ENCODE measurements at places on chromosomes 16 and 17.

GRCh38 chr17:62675260-62675659, 47.8 kb downstream of the MRC2 start:
- no peak for DNase-seq

GRCh38 chr16:78749745-78750268, 650.4 kb downstream of the WWOX start:
- no peak for DNase-seq

DNA sequence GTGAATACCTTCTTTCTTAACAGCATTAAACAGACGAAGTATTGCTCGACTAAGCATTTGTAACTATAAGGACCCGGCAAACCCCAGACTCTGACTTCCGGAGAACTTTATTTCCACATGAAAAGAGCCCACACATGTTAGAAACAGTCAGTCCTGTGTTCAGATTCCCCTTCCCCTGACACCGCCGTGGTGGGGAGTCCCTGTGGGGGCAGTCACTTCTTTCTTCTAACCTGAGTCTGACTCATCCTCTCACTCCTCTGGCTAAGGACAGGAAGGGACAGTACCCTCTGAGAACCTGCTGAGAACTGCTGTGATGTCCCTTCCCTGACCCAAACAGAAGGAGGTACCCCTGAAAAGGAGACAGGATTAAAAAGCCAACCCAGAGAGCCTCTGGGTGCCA, 165.1 kb downstream of the XYLT1 start:
- no peak for DNase-seq

DNA sequence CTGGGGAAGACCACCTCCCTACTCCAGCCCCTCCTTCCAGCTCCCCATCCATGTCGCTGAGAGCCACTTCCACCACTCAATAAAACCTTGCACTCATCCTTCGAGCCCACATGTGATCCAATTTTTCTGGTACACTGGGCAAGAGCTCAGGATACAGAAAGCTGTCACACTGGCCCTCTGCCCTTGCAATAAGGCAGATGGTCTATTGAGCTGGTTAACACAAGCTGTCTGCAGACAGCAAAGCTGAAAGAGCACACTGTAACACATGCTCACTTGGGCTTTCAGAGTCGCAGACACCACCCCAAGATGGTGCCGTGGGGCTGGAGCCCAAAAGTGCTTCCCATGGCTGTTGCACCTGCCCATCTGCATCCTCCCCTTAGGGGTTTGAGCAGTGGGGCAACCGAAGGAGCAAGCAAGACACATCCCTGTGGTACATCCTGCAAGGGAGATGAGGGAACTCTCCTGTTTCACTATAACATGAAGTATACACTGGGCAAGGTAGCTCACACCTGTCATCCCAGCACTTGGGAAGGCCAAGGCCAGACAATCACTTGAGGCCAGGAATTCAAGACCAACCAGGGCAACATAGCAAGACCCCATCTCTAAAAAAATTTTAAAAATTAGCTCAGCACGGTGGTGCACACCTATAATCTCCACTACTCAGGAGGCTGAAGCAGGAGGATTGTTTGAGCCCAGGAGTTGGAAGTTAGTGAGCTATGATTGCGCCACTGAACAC, 52.8 kb upstream of the C17orf78 start:
- DNase-seq = no peak

- peak; percentile 62 for DNase-seq
Observed at GRCh38 chr16:31696968-31697743, 169.5 kb downstream of the AHSP start.

GRCh38 chr16:12740986-12741610, 62.6 kb downstream of the CPPED1 start:
- DNase-seq = no peak

- no peak for DNase-seq
Observed at GRCh38 chr16:82183004-82183397, 13.0 kb upstream of the MPHOSPH6 start.

Measured in HTR-8/SVneo (cell line).